ENCODE measurements at places on chromosomes 16 and 17.

DNA sequence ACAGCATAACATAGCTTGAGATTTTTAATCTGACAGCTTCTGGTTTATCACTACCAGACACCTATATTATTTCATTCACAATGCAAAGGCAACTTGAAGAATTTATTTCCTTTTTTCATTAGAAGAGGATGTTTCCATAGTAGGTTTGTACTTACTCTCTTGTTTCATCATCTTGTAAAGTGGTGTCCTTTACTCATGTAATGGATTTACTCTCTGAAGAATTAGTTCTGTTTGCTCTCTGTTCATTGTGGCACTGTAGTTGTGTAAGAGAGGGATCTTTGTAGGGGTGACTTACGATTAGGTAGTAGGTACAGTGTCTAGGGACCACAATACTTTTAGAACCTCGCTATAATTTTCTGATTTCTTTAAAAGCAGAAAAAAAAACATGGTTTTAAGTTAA lies 256.1 kb downstream of the BCAS3 start:
- no peak for DNase-seq

- DNase-seq, result peak; percentile 17
Measured at GRCh38 chr17:11644265-11645212, 46.3 kb downstream of the DNAH9 start.

- no peak for DNase-seq
Measured at GRCh38 chr17:34156741-34157589, 98.1 kb upstream of the CCL2 start.

GRCh38 chr16:71927383-71927782 lies 32.1 kb downstream of the IST1 start:
- DNase-seq, result no peak

DNA sequence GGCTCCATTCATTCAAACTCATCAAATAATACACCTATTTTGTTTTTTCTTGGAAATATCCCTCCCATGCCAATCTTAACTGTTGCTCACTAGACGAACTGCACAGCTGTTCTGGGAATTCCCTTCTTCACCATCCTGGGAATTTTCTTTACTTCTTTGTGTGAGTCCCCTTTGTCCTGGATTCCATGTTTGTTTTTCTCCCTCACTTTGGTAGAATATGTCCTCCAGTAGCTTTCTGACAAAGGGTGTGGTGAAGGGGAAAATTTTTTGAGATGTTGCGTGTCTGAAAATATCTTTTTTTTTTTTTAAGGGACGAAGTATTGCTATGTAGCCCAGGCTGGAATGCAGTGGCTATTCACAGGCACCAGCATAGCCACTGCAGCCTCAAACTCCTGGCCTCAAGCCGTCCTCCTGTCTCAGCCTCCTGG lies 17.2 kb upstream of the UTP6 start:
- no peak for DNase-seq

DNA sequence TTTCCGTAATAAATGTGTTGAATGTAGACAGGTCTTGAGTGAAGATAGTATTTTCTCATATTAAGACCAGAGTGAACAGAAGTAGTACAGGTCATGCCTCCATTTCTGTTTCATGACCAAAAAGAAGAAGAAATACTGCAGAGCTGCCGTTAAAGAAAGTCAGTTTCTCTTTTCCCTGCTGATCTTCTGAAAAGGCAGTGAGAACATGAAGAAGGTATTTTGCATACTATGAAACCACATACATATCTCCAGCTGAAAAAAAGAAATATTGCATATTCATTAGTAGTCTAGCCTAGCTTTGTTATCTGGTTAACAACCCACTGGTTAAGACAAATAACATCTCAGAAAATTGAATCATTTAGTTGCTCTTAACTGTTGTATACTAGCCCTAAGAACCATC lies 138.4 kb downstream of the PHKB start:
- no peak for DNase-seq

DNA sequence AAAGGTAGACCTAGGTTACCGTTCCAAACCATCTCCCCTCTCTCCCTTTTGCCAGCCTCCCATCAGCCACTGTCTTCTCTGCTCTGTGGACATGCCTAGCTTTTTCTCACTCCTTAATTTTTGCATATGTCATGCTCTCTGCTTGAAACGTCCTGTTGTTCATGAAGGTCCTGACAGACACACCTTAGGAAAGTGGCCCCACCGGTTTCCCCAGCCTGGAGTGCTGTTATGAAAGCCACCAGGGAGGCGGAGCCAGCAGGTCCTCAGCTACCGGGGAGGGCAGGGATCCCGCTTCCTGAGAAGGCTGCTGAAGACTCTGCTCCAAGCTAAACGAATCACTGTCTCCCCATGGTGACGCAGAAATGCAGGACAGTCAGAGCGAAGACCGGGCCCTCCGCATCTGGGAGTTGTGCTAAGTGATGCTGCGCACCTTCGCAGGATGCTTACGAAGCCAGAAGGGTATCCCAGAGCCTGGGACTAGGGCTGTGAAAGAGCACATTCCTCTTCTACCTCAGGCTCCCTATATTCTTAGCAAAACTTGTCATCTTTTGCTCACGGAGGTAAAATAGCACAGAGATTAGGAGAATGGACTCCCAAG lies 2.3 kb upstream of the SLC16A11 start:
- DNase-seq, result peak; percentile 29

DNA sequence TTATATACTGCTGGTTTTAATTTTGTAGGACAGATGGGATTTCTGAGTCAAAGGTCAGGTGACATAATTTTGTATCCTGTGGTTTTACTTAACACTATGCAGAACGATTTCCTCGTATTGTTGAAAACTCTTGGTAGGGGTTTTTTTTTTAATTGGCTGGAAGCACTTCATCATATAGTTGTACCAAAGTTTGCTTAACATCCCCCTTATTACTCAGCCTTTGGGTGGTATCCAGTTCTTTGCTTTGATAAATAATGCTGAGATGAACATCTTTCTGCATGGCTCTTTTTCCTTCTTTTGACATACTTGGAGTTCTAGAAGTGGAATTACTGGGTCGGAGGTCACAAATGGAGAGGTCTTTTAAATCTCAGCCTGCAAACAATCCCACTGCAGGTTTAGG lies 419.1 kb downstream of the MAF start:
- DNase-seq, result no peak

DNA sequence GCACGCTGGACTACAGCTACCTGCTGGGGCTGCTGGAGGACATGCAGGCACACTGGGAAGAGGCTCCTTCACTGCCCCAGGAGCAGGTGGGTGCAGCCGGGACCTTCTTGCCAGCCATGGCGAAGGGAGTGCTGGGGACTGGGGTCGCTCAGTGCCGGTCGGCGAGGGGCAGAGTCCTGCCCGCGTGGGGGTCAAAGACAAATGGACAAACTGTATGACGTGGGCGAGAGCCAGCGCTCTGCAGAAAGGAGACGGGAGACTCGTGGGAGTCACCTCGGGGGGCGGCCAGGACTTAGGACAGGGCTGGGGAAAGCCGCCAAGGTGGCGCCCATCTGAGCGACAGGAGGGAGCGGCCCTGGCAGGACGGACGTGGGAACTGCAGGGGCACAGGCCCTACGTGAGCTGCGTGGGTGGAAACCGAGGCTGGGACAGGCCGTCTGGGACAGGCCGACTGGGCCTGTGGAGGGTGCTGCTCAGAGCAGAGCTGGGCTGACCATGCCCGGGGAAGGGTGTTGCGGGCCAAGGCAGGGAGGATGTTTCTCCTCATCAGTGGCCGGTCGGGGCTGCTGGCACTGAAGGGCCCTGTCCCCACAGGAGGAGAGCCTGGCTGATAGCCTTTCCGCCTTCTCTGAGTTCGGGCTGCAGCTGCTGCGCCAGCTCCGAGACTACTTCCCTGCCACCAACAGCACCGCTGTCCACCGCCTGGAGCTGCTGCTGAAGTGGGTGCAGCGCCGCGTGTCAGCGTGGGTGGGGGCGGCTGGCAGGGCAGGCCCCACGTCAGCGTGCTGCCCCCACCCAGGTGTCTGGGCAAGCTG lies 8.0 kb downstream of the TSR3 start:
- no peak for DNase-seq

- no peak for DNase-seq
Measured at GRCh38 chr16:67530013-67530939, 1.6 kb downstream of the RIPOR1 start.

- no peak for DNase-seq
Measured at GRCh38 chr17:10628756-10629155, 28.4 kb downstream of the MYH3 start.

DNA sequence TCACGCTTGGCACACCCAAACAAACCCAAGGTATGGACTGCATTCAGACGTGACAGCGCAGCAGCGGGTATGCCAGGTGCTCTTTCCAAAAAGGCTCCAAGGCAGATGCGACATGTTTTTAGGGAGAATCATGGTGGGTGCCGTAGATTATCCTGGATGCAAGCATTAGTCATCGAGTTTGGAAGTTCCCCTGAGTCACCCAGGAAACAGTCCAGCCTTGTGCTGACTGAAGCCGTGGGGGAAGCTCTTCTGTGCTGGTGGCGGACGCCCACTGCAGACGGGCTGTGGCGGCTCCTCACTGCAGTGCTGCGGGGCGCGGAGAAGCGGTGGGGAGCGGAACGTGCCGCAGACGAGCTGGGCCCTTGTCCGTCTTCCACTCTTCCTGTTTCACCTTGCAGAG lies 13.9 kb downstream of the JPT2 start:
- no peak for DNase-seq

- no peak for DNase-seq
Measured at GRCh38 chr16:57639172-57639887, 10.9 kb downstream of the ADGRG1 start.

DNA sequence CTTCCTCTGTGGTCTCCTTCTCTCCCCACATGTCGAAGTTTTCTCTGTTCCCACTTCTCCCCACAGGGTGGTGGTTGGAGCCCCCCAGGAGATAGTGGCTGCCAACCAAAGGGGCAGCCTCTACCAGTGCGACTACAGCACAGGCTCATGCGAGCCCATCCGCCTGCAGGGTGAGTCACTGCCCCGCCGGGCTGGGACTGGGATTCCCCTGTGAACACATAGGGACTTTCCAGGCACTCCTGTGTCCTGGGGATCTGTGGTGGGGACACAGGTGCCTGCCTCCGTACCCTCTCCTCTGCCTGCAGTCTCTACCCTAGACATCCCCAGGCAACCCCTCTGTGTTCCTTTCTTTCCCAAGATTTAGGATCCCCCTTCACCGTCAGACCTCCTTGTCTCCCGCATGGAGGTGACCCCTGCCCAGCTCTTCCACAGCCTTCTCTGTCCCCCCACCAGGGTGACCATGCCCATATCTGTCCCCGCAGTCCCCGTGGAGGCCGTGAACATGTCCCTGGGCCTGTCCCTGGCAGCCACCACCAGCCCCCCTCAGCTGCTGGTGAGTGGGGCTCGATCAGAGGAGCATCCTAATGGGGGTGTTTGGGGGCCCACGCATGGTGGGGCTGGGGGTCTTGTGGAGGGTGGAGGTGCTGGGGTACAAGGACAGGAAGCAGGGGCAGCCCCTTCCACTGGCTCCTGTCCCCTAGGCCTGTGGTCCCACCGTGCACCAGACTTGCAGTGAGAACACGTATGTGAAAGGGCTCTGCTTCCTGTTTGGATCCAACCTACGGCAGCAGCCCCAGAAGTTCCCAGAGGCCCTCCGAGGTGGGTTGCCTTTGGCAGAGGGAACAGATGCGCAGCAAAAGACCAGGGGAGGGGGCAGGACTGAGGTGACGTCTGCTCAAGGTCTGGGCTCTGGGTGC lies 5.8 kb downstream of the ITGAM start:
- peak; percentile 70 for DNase-seq

DNA sequence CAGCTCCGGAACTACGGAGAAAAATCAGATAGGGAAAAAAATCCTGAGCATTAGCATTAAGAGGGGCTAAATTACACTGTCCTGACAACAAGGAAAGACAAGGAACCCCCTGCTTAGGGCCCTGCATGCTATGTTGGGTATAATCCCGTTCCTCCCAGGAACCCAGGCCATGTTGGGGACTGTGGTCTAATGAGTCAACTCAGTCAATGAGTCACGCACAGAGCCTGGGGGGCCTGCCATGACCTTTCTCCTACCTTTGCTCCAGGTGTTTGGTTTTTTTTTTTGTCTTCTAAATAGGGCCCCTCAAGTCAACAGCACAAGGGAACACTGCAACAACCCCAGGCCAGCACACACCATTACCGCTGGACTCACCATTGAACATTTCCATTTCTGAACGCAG lies 8.9 kb upstream of the ZNF200 start:
- DNase-seq, result no peak

DNA sequence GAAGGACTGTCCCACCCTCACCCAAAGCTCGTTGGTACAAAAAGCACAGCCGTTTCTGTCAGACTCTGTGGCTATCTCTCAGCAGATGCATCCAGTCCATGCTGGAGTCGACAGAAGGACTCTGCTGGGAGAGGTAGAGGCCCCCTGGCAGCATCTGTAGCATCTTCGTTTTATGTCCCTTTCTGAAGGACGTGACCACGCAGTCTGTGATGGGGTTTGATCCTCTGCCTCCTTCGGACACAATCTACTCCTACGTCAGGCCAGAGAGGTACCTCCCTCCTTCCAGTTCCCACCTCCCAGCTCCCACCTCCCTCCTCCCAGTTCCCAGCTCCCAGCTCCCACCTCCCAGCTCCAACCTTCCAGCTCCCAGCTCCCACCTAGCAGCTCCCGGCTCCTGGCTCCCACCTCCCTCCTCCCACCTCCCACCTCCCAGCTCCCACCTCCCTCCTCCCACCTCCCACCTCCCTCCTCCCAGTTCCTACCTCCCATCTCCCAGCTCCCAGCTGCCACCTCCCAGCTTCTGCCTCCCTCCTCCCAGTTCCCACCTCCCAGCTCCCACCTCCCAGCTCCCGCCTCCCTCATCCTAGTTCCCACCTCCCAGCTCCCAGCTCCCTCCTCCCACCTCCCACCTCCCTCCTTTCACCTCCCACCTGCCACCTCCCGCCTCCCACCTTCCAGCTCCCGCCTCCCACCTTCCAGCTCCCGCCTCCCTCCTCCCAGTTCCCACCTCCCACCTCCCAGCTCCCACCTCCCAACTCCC lies 11.4 kb upstream of the MC1R start:
- DNase-seq, result no peak

DNA sequence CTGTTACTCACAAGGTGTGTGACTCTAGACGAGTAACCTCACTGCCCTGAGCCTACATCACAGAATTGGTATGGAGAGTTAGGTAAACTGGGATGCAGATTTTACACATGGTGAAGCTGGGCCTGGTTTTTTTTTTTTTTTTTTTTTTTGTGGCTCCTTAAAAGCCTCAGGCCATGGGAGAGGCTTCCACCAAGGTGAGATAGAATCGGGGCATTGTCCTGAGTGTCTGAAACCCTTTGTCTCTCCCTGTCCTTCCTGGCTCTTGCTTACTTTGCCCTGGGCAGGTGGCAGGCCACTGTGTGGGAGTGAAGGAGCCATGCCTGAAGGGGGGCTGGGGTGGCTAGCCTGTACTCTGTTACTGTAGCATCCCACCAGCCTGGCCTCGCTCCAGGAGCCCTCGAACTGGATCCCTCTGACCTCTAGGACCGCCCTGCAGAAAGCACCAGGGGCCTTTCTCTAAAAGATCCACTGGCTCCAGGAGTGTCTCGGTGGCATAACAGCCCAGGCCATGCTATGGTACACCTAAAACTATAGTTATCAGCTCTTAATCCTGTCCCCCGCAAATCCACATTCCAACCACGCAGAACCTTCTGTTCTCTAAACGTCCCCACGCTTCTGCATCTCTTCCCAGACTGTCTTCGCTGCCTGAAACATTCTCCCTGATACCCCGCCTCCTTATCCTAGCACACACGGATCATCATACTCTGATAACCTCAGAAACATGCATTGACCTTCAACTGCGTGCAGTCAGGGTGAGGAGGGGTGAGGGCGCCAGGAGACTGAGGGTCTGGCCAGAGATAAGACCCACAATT lies 1.7 kb upstream of the SLC13A2 start:
- no peak for DNase-seq

- DNase-seq, result no peak
Measured at GRCh38 chr17:82013341-82013740, 9.3 kb downstream of the CENPX start.
